Left renal cortex interstitium (tissue), 4 donors: ENCODE measurements at places on chromosomes 12 and 14.

DNA sequence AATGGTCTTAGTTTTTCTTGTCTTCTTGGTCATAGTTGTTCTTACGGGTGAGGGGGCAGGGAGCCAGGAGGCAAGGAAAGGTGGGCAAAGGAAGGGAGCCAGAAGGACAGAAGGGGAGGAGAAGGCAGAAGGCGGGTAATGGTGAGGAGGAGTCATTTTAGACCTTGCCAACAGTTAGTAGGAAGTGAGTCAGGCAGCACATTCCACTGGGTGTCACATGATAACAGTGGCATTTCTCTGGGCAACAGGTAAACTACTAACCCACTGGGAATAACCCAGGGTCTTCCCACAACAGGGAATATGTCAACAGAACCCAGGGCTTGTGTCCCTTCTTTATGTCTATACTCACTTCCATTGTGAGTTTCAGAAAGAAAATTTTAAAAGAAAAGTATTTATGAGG lies 127.6 kb downstream of the SLC8A3 start:
- no peak for DNase-seq

- no peak for DNase-seq
Observed at GRCh38 chr14:99134516-99135046, 137.4 kb downstream of the BCL11B start.

GRCh38 chr12:52600475-52600874 lies 788 bp downstream of the KRT72 start:
- DNase-seq = no peak

DNA sequence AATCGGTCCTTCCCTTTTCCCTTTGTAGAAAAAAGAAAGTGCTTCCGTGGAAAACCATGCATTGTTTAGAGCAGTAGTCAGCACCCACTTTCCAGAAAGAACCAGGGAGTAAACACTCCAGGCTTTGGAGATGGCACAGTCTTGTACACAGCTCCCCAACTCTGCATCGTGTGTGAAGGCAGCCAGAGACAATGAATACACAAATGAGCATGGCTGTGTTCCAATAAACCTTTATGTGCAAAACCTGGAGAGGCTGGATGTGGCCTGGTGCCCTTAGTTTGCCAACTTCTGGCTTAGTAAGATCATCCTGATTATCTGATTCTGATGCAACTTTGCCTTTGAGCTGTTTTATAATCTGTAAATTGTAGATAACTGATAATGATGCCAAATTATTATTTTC lies 463.4 kb upstream of the TMEM132C start:
- DNase-seq = no peak
